Liver (tissue), 10 donors: ENCODE measurements at places on chromosomes 3 and 15. TPM values are rescaled to one million over a fixed set of nuclear protein-coding genes. Genes with fewer than 3 reads are reported as not detected.

The TTC21A gene
- total RNA-seq: 0.28 TPM

The TF gene
- total RNA-seq: 6,687 TPM

- no peak for DNase-seq
Observed at GRCh38 chr3:24682141-24682547, 187.5 kb upstream of the THRB start.

GRCh38 chr15:96073908-96074307 lies 256.6 kb upstream of the NR2F2 start:
- no peak for DNase-seq

DNA sequence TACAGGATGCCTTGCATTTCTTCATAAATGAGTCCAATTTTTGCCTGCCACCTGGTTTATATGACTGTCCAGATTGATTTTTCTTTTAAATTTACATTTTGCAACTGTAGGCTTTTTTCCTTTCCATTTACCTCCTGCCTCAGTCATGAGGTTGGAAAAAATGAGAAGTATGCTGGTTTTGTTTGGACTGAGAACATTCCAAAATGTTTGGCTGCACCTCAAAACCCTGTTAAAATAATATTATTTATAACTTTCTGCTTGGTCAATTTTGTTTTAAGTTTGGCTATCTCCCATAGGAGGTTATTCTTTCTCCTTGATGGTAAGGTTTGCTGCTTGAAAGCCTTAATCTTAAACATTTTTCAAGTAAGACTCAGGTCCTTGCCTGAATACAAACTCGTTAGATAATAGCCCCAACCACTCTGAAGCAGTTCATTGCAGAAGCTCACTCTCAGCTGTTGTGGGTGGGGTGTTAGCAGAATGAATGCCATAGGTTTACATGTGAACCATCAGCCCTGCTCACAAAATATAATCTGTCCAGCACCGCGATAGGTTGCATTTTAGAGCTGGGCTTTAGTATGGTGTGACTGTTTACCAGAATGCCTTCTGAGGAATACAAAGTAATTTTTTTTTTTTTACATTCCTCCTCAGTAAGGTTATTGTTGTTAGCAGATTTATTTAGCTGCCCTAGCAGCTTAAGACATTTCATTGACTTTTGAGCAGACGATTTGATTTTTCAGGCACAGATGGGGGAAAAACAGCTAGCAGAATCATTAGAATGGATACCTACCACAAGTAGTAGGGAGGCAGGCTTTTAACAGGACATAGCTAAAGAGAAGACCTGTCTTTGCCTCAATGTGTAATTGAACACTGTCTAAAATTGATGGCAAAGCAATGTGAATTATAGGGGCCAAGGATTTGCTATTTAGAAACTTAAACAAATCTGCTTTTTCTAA lies 630.8 kb upstream of the KCNMB2 start:
- DNase-seq: no peak

DNA sequence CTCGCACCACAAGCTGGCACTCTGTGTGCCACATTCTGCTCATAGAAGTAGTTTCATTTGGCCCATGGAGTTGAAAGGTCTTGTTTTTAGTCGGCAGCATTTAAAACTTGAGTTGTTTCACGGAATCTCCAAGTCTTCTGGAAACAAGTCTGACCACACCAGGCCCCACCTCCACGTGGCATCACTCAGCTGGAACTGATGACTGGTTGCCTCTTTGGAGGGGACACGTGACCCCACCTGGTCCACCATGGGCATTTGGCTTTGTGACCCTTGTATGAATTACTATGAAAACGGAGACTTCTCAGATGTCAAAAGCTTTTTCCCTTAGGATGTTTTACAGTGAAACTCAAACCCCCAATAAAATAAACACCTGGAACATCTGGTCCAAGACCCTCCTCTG lies 74.9 kb downstream of the NTRK3 start:
- no peak for DNase-seq

DNA sequence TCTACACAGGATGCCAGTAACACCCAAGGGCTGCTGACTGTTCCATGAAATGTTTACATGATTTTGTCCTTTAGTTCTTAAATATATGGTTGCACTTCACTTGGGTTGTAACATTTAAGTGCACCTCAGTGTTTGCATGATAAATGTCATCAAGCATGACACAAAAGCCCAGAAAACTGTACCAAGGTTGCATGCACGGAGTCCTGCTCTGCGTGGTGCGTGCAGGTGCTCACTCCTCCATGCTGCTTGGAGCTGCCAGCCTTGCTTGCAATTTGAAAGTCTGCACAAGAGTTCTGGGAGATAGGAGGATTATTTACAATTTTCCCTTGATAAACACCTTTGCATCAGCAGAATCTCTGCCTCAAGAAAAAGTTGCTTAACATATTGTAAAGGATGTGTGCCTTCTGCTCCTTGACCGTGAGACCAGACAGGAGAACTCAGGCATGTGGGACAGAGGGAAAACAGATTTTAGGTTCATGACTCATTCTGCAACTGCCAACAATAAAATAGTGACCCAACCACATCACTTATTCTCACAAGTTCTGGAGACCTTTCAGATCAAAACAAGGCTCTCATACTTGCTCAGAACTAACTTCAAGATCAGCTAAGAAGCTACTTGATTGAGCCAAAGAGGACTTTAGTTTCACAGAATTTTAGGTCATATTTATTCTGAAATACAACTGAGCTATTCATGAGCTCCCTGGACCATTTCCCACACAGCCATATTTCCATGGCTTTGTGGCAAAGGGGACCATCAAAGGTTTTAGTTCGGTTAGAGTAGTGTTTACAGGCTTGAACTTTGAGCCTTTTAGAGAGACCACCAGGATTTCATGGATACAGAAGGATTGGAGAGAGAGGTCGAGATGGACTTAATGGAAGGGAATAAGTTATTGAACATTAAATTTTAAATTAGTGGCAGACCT lies 128.4 kb upstream of the ZBED2 start:
- no peak for DNase-seq
